ENCODE measurements at places on chromosomes 4 and X.

DNA sequence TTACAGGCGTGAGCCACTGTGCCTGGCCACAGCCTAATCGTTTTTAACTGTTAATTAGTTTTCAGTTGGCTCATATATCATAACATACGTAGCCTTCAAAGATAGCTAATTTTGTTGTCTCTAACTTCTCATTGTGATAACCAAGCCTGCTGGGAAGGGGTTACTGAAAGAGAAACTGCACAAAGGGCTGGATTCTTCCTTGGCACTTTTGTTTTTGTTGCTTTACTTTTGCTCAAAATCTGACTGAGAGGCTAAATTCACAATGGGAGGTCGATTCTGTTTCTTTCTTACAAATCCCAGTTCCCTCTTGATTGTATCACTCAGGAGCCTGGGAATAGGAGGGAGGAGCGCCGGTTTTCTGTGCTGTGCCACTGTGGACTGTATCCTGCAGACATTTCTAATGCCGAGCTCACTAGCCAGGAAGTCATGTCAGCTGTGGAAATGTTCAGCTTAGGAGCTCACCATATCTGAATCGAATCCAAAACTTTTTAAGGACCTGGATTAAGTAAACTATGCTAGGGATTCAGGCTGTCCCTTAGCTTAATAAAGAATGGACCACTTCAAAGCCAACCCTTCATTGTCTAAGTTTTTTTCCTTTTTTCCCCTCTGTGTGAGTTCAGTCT is 120.5 kb upstream of the FAT1 start:
- no peak for DNase-seq
- no peaks in the 10 kb centered on the region for H3K36me3 ChIP-seq
- no peaks in the 10 kb centered on the region for H3K27me3 ChIP-seq
- peak overlapping the region; percentile 24 for H3K4me3 ChIP-seq
- H3K4me1 ChIP-seq, result peaks cover 8% of the 10 kb centered on the region

GRCh38 chr4:139223682-139224317 is 46.8 kb upstream of the ELF2 start:
- peaks cover 4% of the 10 kb centered on the region for H3K4me1 ChIP-seq
- no peak overlapping the region for H3K4me3 ChIP-seq
- no peak for DNase-seq
- no peaks in the 10 kb centered on the region for H3K36me3 ChIP-seq
- H3K27me3 ChIP-seq, result no peaks in the 10 kb centered on the region

DNA sequence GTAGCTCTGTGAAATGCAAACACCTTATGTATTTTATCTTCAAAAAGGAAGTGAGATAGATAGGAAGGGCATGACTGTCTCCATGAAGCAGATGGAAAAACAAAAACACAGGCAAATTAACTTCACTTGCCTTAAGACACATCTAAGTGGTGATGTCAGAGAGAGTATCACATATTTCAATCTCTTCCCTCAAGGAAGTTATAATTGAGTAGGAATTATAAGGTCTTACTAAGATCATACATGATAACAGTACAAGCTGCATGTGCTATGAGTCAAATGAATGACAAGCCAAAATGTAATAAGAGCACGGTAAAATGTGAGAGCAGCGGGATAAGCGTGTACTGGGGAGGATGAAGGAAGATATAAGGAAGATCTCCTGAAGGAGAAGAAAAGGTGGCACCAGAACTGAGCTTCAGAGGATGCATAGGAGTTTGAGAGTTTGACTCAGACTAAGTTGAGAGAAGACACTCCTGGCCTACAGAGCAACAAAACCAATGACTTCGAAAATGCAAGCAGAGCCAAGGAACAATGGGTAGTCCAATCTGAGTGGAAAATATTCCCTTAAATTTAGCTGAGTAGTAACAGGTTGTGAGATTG is 43.3 kb upstream of the GALNT7 start:
- no peaks in the 10 kb centered on the region for H3K27me3 ChIP-seq
- no peak overlapping the region for H3K4me3 ChIP-seq
- no peaks in the 10 kb centered on the region for H3K36me3 ChIP-seq
- no peak for DNase-seq
- H3K4me1 ChIP-seq, result peaks cover 20% of the 10 kb centered on the region

DNA sequence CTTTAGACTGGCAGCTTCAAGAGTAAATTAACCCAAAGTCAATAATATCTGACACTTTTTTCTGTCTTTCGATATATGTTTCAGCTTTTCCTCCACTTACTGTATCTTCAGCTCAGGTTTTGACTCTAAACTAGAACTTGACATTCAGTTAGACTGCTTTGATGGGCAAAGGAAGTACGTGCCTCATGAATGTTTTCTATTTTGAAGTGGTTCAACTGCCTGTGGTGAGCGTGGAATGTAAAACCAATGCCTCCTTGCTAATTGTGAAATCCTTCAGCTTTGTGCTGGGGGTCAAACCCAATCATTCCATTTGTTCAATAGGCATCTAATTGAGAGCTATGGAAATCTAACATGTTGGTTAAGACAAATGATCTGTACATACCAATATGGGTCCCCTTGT is 857.0 kb upstream of the HTR2C start:
- no peak overlapping the region for H3K4me3 ChIP-seq
- no peaks in the 10 kb centered on the region for H3K36me3 ChIP-seq
- no peaks in the 10 kb centered on the region for H3K4me1 ChIP-seq
- H3K27ac ChIP-seq, result no peak overlapping the region
- no peaks in the 10 kb centered on the region for H3K27me3 ChIP-seq

- H3K4me1 ChIP-seq, result peaks cover 2% of the 10 kb centered on the region
- no peak overlapping the region for H3K4me3 ChIP-seq
- H3K27ac ChIP-seq, result no peak overlapping the region
- no peak for DNase-seq
- H3K27me3 ChIP-seq, result no peaks in the 10 kb centered on the region
- peaks cover 4% of the 10 kb centered on the region for H3K36me3 ChIP-seq
Measured at GRCh38 chr4:2296631-2297601, 35.0 kb upstream of the MXD4 start.

DNA sequence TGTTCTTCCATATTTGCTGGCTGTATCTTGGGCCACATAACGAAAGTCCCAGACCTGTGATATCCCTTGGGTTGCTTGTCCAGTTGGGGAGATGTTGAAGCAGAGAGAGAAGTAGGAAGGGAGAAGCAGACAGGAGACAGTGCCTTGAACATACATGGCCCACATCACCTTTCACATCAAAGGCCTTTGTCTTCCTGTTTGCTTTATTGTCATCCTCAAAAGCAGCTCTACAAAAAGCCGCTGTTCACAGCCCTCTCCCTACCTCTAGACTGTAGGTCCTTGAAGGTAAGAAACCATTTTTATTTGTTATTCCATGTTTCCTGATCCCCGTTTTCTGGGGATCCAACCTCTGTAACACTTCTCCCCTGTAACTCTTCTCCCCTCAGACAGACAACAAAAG is 14.9 kb downstream of the USP26 start:
- H3K36me3 ChIP-seq, result no peaks in the 10 kb centered on the region
- no peaks in the 10 kb centered on the region for H3K4me1 ChIP-seq
- no peak overlapping the region for H3K4me3 ChIP-seq
- DNase-seq, result no peak
- H3K27me3 ChIP-seq, result no peaks in the 10 kb centered on the region
- H3K27ac ChIP-seq, result no peak overlapping the region

- no peak overlapping the region for H3K4me3 ChIP-seq
- no peaks in the 10 kb centered on the region for H3K27me3 ChIP-seq
- no peaks in the 10 kb centered on the region for H3K4me1 ChIP-seq
- no peak overlapping the region for H3K27ac ChIP-seq
- peaks cover 88% of the 10 kb centered on the region for H3K36me3 ChIP-seq
Measured at GRCh38 chrX:65528293-65528692, 6.3 kb downstream of the LAS1L start.

GRCh38 chr4:3467601-3468031 is 4.5 kb downstream of the DOK7 start:
- H3K27ac ChIP-seq, result no peak overlapping the region
- H3K36me3 ChIP-seq, result no peaks in the 10 kb centered on the region
- DNase-seq, result no peak
- peaks cover 4% of the 10 kb centered on the region for H3K4me1 ChIP-seq
- no peak overlapping the region for H3K4me3 ChIP-seq
- peaks cover 5% of the 10 kb centered on the region for H3K27me3 ChIP-seq

DNA sequence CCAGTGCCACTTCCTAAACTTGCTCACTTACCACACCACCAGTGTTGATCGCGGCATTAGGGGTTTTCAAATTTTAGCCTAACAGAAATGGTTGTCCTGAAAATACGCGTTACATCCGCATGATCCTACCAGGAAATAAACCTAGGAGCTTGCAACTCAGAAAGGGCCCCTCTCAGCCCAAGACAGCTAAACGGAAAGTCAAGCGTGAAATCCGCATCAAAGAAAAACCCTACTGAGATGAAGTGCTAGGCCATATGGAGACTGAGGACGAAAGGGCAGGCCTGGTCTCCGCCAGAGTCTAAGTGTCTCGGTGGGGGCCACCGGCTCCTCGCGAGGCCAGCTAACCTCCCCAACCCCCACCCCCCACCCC is 626 bp downstream of the YTHDC1 start:
- peak overlapping the region; percentile 96 for H3K4me3 ChIP-seq
- H3K36me3 ChIP-seq, result no peaks in the 10 kb centered on the region
- DNase-seq, result no peak
- H3K4me1 ChIP-seq, result peaks cover 50% of the 10 kb centered on the region
- peak overlapping the region; percentile 100 for H3K27ac ChIP-seq
- H3K27me3 ChIP-seq, result no peaks in the 10 kb centered on the region

DNA sequence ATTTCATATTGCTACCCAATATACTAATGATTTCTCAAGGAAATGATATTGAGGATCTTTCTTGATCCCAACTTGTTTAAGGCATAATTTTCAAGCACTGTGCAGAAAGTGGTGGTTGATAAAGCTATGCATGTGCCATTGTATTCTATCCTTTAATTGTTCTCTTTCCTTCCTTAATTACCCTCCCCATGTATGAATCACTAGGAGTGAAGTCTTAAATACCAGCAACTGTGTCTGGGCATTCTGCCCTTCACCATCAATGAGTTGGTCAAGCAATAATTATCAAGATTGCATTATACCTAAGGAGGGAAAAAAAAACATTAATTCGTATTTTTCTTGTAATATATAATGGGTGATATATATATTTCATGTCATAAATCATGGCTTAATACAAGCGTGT is 111.8 kb upstream of the FRMPD4 start:
- H3K4me1 ChIP-seq, result no peaks in the 10 kb centered on the region
- no peak overlapping the region for H3K4me3 ChIP-seq
- no peak overlapping the region for H3K27ac ChIP-seq

DNA sequence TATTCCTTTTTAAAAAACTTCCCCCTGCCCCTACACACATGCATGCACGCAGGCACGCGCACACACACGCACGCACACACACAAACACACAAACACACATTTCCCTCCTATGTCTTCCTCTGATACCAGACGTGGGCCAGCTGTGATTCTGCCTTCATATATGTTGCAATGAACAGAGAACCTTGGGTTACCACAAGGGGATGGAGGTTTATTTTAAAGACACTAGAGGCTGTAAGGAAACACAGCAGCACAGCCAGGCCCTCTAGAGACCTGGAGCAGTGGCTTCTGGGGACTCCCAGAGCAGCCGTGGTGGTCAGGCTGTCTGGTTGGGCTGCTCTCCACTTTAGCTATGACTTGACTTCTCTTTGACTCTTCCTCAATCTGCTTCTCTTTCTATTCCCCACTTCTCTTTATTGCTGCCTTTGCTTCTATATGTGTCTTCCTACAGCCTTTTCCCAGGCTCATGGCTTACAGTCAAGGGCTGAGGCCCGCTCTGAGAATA is 3.2 kb upstream of the TLR10 start:
- H3K4me3 ChIP-seq, result no peak overlapping the region
- no peaks in the 10 kb centered on the region for H3K4me1 ChIP-seq

GRCh38 chrX:37599729-37600128 is 28.3 kb downstream of the LANCL3 start:
- no peak overlapping the region for H3K4me3 ChIP-seq
- no peaks in the 10 kb centered on the region for H3K36me3 ChIP-seq
- no peak for DNase-seq
- H3K27me3 ChIP-seq, result no peaks in the 10 kb centered on the region
- no peaks in the 10 kb centered on the region for H3K4me1 ChIP-seq

DNA sequence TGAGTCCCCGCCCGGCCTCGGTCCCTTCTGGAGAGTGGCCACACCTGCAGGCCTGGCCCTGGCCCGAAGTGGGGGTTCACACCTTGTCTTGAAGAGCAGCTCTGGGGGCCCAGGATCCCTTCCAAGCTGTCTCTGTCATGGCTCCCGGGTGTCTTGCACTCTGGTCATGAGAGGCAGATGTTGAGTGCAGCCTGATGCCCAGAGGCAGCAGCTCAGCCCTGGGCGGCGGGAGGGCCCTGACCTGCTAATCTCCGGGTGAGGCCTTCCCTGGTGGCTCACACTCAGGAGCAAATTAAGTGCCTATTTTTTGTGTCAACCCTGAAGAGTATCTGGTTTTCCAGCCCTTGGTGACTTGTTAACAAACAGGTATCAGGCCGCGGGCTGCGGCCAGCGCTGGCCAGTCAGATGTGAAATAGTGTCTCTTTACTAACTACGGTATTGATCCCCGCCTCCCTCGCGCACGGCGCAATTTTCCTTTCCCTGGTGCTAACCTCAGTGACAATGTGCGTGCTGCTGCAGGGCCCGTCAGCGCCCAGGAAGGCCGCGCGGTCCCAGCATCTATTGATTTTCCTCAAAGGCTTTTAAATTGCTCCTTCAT is 24.2 kb downstream of the NKX1-1 start:
- H3K27me3 ChIP-seq, result no peaks in the 10 kb centered on the region
- no peaks in the 10 kb centered on the region for H3K4me1 ChIP-seq
- no peak for DNase-seq
- H3K27ac ChIP-seq, result no peak overlapping the region

- H3K36me3 ChIP-seq, result peaks cover 31% of the 10 kb centered on the region
- H3K27me3 ChIP-seq, result no peaks in the 10 kb centered on the region
- H3K4me3 ChIP-seq, result no peak overlapping the region
Measured at GRCh38 chr4:53490161-53490956, 100.9 kb downstream of the LNX1 start.

- no peak overlapping the region for H3K27ac ChIP-seq
- peaks cover 11% of the 10 kb centered on the region for H3K27me3 ChIP-seq
- no peak overlapping the region for H3K4me3 ChIP-seq
- no peaks in the 10 kb centered on the region for H3K4me1 ChIP-seq
- DNase-seq, result no peak
Measured at GRCh38 chr4:174154215-174154854, 129.1 kb downstream of the FBXO8 start.

DNA sequence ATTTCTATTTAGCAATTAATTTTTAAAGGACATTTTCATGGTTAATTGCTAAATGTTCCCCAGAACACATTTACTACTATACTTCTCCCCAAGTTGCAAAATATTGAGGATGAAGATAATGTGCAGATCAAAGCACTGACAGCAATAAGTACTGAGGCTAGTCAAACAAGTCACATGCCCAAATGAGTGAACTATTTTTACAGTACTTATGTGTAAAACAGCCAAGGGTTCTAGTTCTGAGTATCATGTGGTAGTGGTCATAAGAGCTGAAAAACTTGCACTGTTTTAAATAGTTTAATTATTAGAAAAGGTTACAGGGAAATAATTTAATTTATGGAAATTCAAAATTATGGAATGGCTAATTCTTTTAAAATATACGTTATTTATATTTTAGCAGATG is 3.8 kb downstream of the GALNTL6 start:
- peaks cover 6% of the 10 kb centered on the region for H3K4me1 ChIP-seq
- no peak for DNase-seq
- no peak overlapping the region for H3K4me3 ChIP-seq
- no peak overlapping the region for H3K27ac ChIP-seq
